ENCODE measurements at places on chromosomes 13 and 19.

DNA sequence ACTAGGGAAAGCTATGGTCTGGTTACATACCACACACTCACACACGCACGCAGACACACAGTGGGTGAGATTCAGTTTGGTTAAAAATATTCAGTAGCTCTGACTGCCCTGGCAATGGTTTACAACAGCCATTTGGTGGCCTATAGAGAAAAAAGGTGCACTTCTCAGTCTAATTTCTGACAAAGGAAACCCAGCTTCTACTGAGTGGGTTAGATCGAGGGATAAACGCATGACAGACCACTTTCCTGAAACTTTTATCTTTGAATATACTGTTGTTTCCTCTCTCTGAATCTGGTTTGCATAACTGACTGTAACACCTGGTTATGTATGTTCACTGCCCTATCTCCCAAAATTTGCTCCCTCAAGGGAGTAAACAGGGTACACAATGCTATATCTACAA is 2.5 kb downstream of the LIG4 start:
- no peak for DNase-seq

GRCh38 chr13:98563071-98563470 is 13.8 kb downstream of the STK24 start:
- DNase-seq: no peak

DNA sequence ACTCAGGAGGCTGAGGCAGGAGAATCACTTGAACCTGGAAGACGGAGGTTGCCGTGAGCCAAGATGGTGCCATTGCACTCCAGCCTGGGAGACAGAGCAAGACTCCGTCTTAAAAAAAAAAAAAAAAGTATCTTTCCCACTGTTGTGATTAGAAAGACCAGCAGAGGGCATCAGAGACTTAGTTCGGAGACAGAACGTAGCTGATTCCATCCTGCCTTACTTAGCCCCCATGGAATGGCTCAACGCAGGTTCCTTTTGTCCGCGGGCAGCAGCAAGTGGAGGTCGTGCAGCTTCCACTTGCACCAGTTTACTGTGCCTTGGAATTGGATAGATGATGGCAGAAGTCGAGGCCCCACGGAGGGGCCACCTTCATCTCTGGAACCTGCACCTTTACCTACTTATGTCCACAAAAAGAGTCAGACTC is 8.1 kb downstream of the TIMM29 start:
- DNase-seq: no peak

DNA sequence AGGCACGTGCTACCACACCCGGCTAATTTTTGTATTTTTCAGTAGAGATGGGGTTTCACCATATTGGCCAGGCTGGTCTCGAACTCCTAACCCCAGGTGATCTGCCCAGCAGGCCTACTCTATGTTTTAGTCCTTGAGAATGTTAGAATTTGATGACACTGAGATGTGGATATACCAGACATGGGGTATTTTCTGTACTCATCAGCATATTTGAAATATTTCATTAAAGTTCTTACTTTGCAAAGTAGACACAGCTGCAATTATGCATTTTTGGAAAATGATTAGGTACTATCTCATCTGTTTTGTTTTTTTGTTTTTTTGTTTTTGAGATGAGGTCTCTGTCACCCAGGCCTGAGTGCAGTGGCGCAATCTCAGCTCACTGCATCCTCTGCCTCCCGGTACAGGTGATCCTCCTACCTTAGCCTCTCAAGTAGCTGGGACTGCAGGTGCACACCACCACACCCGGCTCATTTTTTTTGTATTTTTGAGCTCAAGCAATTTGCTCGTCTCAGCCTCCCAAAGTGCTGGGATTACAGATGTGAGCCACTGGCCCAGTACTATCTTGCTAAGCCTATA is 12.7 kb downstream of the SPINT2 start:
- no peak for DNase-seq

DNA sequence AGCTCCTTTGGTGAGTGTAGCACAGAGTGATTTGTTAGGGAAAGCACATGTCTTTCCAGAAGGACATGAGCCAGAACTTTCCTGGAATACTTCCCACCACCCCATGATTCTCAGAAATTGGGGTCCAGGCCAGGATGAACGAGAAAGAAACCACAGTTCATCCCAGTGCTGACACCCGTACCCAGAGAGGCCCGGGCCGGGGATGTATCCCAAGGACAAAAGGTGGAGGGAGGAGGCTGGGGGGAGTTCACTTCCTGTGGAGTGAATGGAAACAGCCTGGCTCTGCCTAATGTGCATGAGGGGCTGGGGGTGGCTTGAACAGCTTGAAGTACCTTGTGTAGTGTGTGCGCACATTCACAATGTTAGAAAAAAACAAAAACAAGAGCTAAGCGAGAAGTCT is 47.5 kb downstream of the CDADC1 start:
- no peak for DNase-seq

Measured in stimulated activated CD4-positive, alpha-beta T cell treated with anti-CD3 and anti-CD28 coated beads, Interleukin-12 subunit alpha, Interleukin-12 subunit beta, amount 100 ng/mL, for 4 hours (primary cell).